ENCODE measurements at places on chromosomes 5 and 9. TPM values are rescaled to one million over a fixed set of nuclear protein-coding genes. Genes with fewer than 3 reads are reported as not detected.

- no peak for DNase-seq
These were observed 527.8 kb downstream of the AGTPBP1 start for GRCh38 chr9:85213650-85214607.

- no peak for DNase-seq
These were observed 2.9 kb downstream of the DENND4C start for GRCh38 chr9:19233344-19233743.

DNA sequence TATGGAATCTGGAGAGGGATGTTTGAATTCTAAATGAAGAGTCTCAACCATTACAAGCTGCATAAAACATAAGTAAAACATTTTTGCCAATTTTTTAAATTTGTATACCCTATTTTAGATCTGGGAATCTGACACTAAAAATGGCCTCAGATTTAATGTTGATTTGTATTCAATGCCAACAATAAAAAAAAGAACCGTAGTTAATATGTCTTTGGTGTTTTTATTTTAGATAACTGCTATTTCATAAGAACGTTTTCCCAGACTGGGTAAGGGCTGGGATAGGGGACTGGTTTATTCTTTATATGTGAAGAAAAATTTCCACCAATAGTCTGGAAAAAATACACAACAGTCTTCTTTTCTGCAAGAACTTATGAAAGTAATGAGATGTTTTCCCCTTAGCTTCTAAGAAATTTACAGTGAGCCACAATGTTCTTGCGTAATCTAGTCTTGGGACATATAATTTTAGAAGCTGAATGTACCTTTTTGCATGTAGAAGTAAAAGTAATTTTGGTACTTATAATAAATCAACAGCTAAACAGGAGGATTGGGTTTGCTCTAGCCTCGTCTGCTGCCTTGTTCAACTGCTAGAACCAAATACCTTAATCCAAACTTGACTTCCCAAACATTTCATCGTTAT, 244.6 kb upstream of the EFNA5 start:
- DNase-seq = no peak

GRCh38 chr9:123983047-123983446, 28.5 kb upstream of the LHX2 start:
- DNase-seq = no peak

- no peak for DNase-seq
These were observed 117.4 kb downstream of the SLIT3 start for GRCh38 chr5:169183576-169183975.

DNA sequence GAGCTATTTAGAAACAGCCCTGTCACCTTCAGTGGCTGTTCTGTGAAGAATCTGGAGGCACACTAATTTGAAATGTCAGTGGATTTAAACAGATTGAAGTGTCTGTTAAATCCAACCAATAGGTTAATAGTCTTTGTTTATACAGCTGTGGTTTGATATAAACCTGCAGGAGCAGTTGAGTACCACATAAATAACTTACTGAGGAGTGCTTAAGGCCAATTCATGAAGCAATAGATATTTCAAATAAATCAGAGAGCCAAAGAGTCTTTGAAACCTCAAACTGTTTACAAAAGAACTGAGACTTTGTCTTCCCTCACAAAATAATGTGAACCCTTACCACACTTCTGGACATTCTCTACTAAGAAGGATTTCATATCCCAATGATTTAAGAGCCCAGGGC, 111.9 kb downstream of the FEM1C start:
- no peak for DNase-seq

DNA sequence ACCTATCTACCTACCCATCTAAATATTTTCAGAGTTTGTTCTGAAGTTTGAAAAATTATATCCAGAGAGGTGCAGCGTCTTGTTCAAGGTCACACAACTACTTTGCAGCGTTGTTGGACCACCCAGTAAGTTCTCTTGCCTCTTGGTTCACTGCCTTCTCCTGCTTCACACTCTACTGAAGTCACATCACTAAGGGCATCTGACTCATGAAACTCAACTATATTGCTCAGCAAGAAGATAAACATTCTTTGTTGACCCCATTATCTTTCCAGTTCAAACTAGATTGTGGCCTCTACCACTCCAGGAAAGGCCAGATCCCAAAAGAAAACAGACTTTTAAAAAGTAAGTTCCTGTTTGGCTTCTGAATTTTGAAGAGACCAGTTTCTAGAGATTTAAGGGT, 326.9 kb downstream of the SLIT3 start:
- DNase-seq = no peak

DNA sequence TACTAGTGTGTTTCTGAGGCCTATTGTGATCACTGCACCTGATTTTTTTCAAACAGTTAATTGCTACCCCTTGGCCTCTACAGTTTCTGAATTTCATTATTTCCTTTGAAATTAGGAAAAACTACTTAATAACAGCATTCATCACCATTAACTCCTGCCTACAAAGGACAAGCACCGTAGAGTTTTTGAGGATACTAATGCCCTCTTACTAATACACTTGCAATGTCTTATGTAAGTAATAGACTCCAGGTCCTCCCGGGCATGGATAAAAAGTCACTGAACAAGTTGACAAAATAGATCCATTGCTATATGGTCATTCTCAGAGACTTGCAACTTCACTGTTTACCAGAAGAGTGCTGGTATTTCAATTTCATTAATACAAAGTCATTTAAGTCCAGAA, 1172.5 kb downstream of the CDH12 start:
- DNase-seq = no peak

- no peak for DNase-seq
These were observed 9.6 kb downstream of the TMOD1 start for GRCh38 chr9:97510797-97511654.

GRCh38 chr9:129098328-129098727, 12.3 kb downstream of the CRAT start:
- DNase-seq = no peak

- DNase-seq = no peak
These were observed 233.0 kb downstream of the SGCD start for GRCh38 chr5:156560002-156560401.

DNA sequence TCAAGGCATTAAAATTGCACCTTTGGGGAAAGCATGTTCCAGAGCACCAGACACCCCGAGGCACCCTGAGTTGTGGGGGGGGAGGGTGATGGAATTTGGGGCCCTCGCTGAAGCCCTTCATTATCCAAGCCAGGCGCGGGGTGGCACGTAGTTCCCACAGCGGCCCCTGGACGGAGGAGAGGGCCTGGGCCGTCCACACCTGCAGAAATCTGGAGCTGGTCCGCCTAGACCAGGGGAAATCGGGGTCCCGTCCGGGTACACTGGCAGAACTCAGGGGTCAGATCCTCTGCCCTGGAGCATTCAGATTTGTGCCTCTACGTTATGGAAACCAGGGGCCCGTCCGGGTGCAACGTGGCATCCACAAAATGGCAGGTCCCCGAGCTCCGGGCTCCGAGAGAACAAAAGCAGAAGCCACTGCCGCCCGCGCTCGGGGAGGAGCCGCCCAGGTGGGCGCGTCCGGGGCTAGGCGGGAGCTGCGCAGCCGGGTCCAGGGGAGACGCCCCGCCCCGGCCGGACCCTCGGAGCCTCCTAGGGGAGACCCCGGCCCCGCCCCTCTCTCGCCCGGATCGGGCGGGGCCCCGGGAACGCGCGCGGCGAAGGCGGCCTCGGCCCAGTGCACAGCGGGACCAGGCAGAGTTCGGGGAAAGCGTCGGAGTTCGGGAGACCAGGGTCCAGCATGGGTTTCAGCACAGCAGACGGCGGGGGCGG, at the start of gene PLEKHG4B:
PLEKHG4B (plus strand) TSS at position 613 of the 708 bp plus-strand sequence; CDS start at position 677, 64 bp downstream.
- peak; percentile 71 for DNase-seq

- DNase-seq = no peak
These were observed 171.5 kb downstream of the EFNA5 start for GRCh38 chr5:107499237-107499636.

DNA sequence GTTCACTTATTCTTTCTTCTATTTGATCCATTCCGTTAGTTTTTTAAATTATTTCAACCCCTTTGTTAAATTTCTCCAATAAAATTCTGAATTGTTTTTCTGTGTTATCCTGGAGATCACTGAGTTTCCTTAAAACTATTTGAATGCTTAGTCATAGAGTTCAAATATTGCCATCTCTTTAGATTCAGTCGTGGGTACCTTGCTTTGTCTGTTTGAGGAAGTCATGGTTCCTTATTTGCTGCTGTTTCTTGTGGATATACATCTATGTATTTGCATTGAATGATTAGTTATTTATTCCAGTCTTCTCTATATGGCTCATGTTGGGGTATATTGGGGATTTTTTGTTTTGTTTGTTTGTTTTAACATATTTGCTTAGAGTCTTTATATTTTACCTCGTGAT, 80.6 kb downstream of the HINT1 start:
- DNase-seq = no peak

GRCh38 chr5:57243286-57244137, 69.7 kb downstream of the GPBP1 start:
- no peak for DNase-seq

- DNase-seq = no peak
These were observed 628.4 kb downstream of the HINT1 start for GRCh38 chr5:130536691-130537090.

- DNase-seq = no peak
These were observed 94.1 kb downstream of the JMY start for GRCh38 chr5:79330071-79330470.

GRCh38 chr9:36559036-36559695, 13.5 kb upstream of the MELK start:
- no peak for DNase-seq

- no peak for DNase-seq
These were observed 105.5 kb upstream of the CPEB4 start for GRCh38 chr5:173782671-173783101.

Gene SPTLC1
- 97.0 TPM for total RNA-seq

Gene GLRA1
- total RNA-seq = not detected

Gene GZMA
- total RNA-seq = not detected

Gene PCDHA5
- 0.05 TPM for total RNA-seq

Gene PTGR1
- total RNA-seq = 40.1 TPM
